Inflammatory macrophage (primary cell): ENCODE measurements at places on chromosomes 7 and 10.

DNA sequence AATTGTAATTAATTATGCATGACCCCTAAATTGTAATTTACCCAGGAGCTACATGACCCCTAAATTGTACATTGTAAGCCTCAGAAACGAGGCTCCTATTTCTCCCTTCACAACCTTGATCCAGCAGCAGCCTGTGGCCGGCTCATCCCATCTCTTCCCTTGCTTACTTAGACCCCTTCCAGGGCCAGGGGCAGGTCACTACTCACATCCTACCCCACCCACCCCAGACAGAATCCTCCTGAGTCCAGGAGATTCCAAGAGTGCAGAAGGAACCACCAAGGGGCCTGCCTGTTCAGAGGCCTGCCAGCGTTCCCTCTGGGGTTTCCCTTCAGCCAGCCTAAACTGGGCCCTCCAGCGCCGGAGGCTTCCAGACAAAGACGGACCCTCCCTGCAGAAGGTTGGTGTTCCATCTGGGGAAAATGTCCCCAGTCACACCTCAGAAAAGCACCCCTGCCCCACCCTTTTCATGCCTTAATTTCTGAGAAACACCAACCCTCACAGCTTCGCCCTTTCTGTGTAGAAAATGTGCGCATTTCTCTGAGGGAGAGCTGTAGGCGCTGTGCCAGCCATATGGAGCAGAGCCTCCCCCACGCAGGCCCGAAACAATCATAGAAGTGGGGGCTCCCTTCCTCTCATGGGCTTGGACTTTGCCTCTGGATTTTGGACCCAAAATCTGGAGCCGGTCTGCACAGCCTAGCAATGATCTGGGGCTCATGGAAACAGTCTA lies 19.2 kb downstream of the LEP start:
- DNase-seq, result no peak

GRCh38 chr7:41861642-41862041 lies 158.8 kb upstream of the INHBA start:
- DNase-seq, result peak; percentile 91

DNA sequence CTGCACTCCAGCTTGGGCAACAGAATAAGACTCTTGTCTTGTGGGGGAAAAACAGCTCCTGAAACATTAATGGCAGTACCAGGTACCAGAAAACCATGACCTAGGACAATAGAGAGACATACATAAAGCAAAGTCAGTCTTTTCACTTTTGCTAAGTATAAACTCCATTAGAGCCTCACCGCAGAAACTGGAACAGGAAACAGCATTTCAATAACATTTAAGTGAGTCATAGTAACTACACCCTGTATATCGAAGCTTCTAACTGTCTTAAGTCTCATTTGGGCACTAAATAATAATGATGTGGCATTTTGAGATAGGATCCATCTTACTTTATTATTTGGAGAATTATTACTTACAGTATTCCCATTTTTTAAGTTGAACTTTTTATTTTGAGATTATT lies 517.8 kb upstream of the CELF2 start:
- DNase-seq, result peak; percentile 9

- DNase-seq, result no peak
Measured at GRCh38 chr10:101607124-101607523, 19.0 kb downstream of the DPCD start.

GRCh38 chr10:27893358-27893954 lies 105.4 kb downstream of the ODAD2 start:
- DNase-seq, result no peak

DNA sequence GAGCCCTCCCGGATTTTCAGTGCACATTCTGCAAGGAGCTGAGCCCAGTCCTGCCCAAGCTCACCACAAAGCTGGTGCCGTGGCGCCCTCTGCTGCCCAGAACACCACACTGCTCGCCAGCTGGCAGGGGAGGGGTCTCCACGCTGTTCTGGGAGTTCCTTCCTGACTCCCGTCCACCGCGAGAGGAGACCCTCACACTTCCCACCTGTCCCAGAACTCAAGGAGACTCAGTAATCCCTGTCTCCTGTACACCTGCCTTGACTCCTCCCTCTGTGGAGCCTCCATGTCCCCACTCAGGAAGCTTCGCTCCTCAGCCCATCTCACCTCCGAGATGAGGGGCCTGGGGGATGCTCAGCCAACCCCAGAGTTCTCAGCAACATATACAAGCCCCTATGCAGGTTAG lies 11.3 kb downstream of the C10orf105 start:
- DNase-seq, result peak; percentile 49

DNA sequence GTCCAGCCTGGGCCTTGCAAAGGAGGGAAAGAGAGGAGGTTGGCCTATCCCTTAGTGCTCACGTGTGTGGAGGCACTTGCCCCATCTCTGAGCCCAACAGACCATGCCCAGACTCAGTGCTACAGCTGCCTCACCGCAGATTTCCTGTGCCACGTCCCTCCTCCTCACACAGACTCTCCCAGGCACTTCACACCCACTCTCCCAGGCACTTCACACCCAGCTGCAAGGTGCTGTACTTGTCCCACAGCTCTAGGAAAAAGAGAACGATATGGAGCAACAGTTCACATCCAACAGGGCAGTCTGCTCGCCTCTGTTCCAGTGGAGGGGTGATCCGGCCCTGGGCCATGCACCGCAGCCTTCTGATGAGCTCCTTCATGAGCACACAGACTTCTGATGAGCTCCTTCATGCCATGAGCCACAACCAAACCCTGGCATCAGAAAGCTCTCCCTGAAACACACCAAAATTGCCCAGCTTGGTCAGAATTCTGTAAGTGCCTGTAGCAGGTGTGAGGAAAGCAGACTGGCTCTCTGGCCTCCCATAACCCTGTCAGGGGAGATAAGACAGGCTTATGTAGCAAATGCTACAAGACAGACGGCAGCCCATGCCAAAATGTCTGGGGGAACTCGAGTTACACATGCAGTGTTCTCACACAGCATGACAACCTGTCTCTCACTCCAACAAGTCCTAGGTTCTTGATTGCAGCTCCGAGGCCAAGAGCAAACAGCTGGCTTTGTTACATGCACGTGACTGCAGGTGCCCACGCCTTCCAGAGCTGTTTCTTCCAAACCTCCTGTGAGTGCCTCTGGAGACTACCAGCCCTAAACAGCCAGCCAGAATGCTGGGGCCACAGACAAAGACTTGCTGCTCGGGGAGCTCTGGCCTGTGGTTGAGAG lies 348.5 kb downstream of the GRID1 start:
- no peak for DNase-seq

DNA sequence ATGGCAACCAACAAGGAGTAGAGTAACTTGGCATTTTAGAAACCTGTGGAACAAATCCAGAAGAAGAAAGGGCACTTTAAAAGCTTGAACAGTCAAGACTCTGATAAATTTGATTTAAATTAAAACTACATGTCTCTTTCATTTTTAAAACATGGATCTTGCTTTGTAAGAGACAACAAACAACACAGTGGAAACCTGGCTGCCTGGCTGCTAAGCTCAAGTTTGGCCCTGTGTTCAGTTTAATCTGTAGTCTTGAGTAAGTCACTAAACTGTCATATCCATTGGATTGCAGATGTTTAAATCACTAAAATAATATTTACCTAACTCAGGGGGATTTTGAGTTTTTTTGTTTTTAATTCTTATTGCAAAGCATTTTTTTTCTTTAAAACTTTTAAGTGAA lies 374.9 kb upstream of the SEMA3D start:
- DNase-seq, result no peak

GRCh38 chr7:5769571-5769970 lies 11.9 kb downstream of the RNF216 start:
- no peak for DNase-seq

GRCh38 chr7:74138334-74138867 lies 35.8 kb upstream of the EIF4H start:
- no peak for DNase-seq

GRCh38 chr10:63711867-63712716 lies 190.9 kb downstream of the REEP3 start:
- no peak for DNase-seq
